ENCODE measurements at places on chromosomes 5 and 9.

GRCh38 chr5:52661903-52662595 lies 125.7 kb upstream of the ITGA1 start:
- DNase-seq: no peak

DNA sequence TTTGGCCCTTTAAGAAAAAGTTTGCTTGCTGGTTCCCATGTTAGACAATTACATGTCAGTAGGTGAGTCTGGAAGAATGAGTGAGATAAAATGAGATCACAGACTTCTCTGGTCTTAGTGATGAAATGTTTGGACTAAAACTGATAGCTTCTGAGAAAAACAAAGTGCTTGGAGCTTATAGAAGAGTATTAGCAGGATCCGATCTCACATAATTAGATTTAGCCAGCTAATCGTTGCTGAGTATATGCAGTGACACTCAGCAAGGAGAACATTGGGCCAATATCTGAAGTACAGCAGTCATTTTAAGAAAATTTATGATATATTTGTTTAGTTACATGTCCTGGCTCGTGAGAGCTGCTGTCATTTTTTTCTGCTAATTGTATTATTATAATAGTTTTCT lies 135.8 kb downstream of the SNCAIP start:
- no peak for DNase-seq

GRCh38 chr9:673264-673965 lies 168.1 kb upstream of the DMRT1 start:
- no peak for DNase-seq

DNA sequence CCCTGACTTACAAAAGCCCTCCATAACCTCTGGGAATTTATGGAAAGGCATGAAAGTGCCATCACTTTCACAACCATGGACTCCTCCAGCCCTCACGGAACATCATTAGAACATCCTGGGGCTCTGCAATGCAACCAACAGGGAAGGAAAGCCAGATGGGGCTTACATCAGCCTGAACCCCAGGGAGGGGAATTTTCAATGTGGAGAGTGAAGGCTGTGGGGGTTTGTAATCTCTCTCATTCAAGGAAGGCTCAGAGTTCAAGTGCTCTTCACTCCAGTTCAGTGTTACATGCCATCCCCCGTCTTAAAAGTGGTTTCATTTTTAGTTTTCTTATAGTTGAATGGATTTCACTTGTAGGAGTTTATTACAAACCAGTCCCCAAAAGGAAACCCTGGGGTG lies 5.7 kb downstream of the SPRY4 start:
- DNase-seq: no peak

DNA sequence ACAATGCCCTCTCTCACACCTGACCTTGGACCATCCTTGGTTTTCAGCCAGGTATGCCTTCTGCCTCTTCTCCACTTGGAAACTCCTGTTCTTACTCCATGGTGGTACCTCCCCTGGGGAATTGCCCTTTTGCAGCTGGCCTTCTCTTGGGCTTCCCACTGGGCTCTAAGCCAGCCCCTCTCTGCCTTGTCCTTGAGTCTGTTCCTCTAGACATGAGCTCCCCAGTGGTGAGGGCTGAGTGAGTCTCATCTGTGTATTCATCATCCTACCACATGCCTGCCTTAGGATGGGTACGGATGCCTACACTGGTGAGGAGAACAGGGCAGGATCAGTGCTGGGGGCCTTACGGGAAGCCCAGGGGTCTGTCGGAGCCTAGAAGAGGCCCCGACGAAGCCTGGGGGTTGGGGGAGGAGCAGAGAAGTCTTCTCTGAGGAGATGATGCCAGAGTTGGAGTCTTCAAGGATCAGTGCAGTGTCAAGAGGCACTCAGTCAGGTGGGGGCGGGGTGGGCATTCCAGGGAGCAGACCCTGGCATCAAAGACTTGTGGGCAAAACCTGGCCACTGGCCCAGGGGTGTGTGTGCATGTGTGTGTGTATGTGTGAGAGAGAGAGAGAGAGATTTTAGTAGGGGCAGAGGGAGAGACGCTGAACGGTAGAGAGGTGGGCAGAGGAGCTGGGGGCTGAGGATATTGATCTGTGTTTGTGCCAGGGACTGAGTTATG lies 5.2 kb upstream of the CRB2 start:
- no peak for DNase-seq

- no peak for DNase-seq
These were observed 7.6 kb downstream of the KDM4C start for GRCh38 chr9:6765396-6765795.

GRCh38 chr5:66306105-66306843 lies 162.2 kb downstream of the SREK1 start:
- DNase-seq: no peak

GRCh38 chr5:158055111-158055501 lies 196.2 kb upstream of the CLINT1 start:
- no peak for DNase-seq

DNA sequence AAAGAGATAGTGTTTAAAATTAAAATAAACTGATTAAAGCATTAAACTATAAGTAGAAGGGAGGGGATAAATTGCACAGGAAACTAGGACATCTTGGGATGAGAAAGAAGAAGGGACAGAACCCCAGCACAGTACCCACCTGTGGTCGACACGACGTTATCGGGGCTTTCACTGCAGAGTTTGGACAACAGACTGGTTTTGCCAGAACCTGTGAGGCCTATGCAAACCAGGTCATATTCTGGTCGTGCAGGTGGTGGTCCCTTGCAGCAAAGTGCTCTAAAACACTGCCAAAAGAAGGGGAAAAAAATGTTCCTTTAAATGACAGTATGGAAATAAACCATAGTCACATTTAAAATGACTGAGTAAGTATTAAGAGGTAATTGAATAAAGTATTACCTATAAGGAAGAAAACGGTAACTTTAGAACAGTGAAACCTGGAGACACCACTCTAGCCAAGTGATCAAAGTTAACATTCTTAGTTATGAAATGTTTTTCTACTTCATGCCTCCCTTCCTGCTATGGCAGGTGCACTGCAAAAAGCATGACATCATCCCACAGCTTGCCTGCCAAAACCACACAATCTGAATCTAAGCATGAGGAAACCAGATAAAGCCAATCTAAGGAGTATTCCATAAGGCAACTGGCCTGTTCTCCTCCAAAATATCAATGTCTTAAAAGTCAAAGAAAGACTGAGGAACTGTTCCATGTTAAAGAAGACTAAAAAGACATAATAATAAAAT lies 138.6 kb downstream of the ARL15 start:
- no peak for DNase-seq

DNA sequence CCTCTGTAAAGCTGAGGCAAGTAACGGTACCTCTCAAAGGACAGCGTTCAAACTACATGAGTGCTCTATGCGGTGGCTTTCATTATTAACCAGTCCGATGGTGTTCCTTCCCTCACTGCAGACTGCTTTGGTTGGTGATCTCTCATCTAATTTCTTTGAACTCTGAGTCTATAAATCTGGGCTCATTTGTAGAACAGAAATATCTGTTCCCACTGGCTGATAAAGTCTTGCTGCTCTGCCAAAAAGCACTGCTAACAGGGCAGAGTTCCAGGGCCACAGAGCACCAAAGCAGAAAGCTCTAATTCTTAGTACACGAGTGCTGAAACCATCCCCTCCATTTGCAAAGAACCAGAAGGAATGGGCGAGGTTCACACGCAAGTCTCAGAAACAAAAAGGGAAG lies 81.9 kb downstream of the MED27 start:
- no peak for DNase-seq

DNA sequence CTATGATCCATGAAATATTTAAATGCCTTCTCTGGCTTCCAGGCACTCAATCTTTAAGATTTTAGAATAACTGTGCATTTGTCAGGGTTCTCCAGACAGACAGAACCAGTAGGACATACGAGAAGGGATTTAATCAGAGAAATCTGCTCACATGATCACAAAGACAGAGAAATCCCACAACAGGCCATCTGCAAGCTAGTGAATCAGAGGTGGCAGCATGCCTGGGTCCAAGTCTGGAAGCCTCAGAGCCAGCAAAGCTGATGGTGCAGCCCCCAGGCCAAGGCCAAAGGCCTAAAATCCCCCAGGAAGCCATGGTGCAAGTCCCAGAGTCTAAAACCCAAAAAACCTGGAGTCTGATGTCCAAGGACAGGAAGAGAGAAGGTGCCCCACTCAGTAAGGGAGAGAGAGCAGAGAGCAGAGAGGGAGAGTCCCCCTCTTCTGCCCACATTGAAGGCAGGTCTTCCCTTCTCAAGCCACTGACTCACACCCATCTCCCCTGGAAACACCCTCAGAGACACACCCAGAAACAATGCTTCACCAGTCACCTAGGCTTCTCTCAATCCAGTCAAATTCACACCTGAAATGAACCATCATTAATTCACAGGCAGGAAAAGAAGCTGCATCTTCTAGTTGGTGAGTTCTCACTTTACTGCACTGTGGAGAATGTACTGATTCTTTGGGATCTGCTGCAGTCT lies 48.7 kb downstream of the CAMSAP1 start:
- DNase-seq: no peak

DNA sequence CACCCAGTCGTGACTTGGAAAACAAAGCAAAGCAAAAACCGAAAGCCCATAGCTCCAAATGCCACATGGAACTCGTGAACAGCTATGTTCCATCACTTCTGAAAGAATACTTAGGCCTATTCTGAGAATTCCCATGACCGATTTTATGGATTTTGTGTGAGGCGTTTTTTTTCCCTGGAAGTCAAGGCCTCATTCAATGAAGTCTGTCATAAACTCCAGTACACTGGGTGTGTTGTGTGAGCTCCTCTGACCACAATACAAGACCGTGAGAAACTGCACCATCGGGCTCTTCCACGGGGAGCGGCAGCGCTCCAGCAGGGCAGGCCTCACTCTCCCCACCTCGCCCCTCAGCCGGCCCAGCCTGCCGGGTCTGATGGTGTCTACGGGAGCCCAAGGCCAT lies 209.5 kb downstream of the FANCC start:
- no peak for DNase-seq

- no peak for DNase-seq
These were observed 9.4 kb upstream of the ADAMTS12 start for GRCh38 chr5:33901156-33901555.

GRCh38 chr9:94819161-94819687 lies 92.7 kb downstream of the AOPEP start:
- DNase-seq: no peak

GRCh38 chr9:111300140-111300735 lies 29.8 kb downstream of the OR2K2 start:
- DNase-seq: no peak

DNA sequence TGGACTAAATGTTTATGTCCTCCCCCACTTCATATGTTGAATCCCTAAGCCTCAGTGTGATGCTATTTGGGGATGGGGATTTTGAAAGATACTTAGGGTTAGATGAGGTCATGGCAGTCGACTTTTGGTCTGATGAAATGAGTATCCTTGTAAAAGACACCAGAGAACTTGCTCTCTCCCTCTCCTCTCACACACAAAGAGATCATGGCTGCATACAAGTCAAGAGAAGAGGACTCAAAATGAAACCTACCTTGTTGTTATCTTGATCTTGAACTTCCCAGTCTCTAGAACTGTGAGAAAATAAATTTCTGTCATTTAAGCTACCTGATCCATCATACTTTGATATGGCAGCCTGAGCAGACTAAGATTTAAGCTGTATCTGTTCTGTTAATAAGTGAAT lies 144.0 kb upstream of the HAPLN1 start:
- no peak for DNase-seq

DNA sequence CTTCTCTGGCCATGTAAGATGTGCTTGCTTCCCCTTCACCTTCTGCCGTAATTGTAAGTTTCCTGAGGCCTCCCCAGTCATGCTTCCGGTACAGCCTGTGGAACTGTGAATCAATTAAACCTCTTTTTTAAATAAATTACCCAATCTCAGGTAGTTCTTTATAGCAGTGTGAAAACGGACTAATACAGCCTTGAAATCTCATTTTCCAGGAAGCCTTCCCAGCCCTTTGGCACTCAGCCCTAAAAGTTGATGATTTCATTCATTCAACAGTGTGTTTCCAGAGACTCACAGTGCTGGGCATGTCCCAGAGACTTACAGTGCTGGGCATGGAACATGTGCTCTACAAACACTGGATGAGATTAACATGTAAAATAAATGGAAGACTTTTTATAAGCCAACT lies 135.8 kb downstream of the DCP2 start:
- no peak for DNase-seq

GRCh38 chr5:154612666-154613065 lies 134.6 kb upstream of the HAND1 start:
- no peak for DNase-seq

DNA sequence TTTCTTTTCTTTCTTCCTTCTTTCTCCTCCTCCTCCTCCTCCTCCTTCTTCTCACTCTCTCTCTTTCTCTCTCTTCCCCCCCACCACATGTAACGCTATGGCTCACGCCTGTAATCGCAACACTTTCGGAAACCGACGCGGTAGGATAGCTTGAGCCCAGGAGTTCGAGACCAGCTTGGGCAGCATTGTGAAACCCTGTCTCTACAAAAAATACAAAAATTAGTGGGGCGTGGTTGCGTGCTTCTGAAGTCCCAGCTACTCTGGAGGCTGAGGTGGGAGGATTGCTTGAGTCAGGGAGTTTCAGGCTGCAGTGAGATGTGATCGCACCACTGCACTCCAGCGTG lies 736 bp upstream of the GLDC start:
- no peak for DNase-seq

GRCh38 chr5:149422366-149423048 lies 43.4 kb upstream of the IL17B start:
- no peak for DNase-seq

- DNase-seq: no peak
These were observed 505 bp downstream of the C5orf34 start for GRCh38 chr5:43514471-43514815.

- DNase-seq: no peak
These were observed 173.5 kb downstream of the FAM174A start for GRCh38 chr5:100708645-100709171.

DNA sequence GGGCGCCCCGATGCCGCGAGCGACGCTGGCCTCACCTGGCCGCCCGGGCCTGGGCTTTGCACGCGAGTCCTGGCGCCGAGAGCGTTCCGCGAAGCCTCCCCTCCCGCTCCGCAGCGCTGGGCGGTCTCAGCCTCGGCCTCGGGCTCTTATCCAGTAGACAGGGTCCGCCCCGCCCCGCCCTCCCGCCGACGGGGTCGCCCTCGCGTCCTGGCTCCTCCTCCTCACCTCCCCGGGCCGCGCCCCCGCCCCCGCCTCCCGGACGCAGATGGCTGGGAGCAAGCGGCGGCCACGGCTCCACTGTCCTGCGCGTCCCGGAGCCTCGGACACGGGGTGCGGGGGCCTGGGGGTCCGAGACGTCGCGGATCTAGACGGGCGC lies at the start of gene SLC6A3:
TSS of gene SLC6A3 (minus strand) at position 128 of the 376 bp plus-strand sequence. CDS start 2,243 bp downstream, outside the sequence.
- no peak for DNase-seq

GRCh38 chr9:69265891-69266290 lies 59.1 kb upstream of the ENTREP1 start:
- no peak for DNase-seq
